ENCODE measurements at places on chromosomes 2 and 18.
A peak's percentile ranks its signal among the peaks of the same experiment; 100 is the strongest.

GRCh38 chr2:47725808-47726207 lies 57.1 kb upstream of the MSH6 start:
- no peak for DNase-seq

GRCh38 chr2:236449167-236449761 lies 120.4 kb upstream of the ACKR3 start:
- DNase-seq = no peak

- no peak for DNase-seq
Measured at GRCh38 chr2:10234409-10235094, 68.2 kb upstream of the HPCAL1 start.

DNA sequence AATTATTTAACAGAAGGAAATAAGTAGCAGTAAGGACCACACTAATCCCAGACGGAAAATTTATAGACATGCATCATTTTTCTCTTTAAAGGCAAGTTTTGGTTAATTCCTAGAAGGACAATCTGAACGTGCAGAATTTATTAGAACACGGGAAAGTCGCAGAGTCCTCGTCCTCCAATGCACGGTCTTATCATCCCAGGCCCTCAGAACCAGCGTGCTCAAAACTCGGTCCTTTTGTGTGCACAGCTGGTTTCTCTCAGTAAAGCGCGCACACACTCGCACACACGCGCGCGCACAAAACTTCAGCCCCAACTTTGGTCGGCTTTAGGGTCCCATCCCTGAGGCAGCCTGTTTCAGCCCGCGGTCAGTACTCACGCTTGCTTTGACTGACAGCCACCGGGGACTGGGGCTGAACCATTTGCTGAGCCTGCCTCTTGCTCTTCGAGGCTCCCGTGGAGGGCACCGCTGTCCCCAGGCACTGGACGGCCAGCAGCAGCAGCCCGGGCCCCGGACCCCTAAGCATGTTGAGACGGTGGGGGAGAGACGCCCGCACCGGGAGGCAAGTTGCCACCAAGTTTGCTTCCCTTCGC lies 493 bp downstream of the FN1 start:
- DNase-seq = no peak

- DNase-seq = no peak
Measured at GRCh38 chr18:55116863-55117262, 157.6 kb upstream of the CCDC68 start.

- peak; percentile 14 for DNase-seq
Measured at GRCh38 chr2:223465793-223466192, 136.4 kb downstream of the SCG2 start.

DNA sequence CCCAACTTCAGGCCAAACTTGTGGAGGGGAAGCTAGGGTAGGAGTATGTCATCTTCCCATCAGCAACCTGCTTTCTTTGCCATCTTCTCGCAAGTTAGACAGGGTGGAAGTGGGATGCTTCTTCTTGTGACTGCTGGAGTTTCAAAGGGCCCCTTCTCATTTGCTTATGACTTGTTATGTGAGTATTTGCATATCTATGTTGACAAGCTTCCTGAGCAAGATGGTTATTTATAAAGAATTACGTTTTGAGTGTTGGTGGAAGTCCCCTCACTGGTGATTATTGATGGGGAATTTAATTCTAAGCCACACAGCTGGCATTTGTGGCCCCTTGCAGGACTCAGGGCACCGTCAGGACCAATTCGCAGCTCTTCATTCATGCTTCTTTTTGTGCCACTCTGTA lies 791.0 kb downstream of the LRRTM4 start:
- DNase-seq = no peak

DNA sequence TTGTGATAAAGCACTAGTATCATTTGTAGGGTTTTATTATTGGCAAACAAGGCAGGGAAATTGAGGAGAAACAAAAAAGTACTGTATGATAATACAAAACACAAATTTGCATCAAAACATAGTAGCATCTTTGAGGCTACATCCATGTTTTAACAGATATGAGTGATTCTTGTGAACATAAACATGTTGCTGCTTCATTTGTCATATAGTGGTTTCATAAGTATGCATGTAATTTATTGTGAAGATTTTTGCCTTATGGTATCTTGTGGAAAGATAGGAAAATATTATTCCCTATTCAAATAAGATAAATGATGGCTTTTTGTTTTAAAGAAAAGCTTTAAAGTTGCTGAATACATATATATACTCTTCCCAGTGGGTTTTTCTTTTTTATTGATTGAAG lies 60.3 kb downstream of the VRK2 start:
- DNase-seq = no peak

GRCh38 chr2:240505910-240506309 lies 51.9 kb downstream of the ANKMY1 start:
- DNase-seq = no peak

GRCh38 chr18:13219593-13220159 lies 1.1 kb downstream of the LDLRAD4 start:
- no peak for DNase-seq

DNA sequence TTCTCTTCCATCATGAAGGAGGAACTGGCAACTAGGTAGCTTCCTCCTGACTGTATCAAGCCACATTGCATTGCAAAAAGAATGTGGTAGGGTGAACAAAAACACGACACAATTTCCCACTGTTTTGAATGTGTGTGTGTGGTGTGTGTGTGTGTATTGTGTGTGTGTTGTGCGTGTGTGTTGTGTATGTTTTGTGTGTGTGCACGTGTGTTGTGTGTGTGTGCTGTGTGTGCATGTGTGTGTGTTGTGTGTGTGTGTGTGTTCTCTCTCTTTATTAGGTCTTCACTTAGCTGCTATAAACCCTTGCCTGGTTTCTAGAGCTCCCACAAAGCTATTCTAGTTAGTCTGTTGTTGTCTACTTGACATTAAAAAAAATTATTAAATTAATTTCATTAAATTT lies 550.0 kb upstream of the GYPC start:
- DNase-seq = no peak

GRCh38 chr2:126704434-126705160 lies 48.6 kb downstream of the GYPC start:
- no peak for DNase-seq

- DNase-seq = no peak
Measured at GRCh38 chr2:172836347-172836821, 100.7 kb downstream of the RAPGEF4 start.

DNA sequence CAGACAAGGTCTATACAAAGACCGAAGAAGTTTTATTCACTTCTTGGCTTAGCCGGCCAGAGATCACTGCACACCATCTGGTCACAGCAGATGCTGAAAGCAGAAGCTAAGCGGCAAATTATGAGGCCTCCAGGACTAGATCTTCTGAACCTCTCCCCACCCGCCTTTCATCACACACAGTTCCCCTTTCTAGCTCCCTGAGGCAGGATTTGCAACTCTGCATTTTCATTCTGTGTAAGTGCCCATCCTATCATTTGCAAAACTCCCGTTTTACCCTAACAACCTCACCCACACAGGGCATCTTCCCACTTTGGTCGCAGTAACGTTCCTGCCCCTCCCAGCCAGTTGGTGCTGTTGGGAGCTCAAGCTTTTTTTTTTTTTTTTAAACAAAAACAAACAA lies 3.1 kb upstream of the MOB1A start:
- no peak for DNase-seq

- no peak for DNase-seq
Measured at GRCh38 chr2:182548031-182548950, 121.5 kb upstream of the PDE1A start.

GRCh38 chr2:211900518-211900917 lies 638.1 kb downstream of the ERBB4 start:
- DNase-seq = no peak

- no peak for DNase-seq
Measured at GRCh38 chr2:231037731-231038482, 584 bp downstream of the C2orf72 start.

DNA sequence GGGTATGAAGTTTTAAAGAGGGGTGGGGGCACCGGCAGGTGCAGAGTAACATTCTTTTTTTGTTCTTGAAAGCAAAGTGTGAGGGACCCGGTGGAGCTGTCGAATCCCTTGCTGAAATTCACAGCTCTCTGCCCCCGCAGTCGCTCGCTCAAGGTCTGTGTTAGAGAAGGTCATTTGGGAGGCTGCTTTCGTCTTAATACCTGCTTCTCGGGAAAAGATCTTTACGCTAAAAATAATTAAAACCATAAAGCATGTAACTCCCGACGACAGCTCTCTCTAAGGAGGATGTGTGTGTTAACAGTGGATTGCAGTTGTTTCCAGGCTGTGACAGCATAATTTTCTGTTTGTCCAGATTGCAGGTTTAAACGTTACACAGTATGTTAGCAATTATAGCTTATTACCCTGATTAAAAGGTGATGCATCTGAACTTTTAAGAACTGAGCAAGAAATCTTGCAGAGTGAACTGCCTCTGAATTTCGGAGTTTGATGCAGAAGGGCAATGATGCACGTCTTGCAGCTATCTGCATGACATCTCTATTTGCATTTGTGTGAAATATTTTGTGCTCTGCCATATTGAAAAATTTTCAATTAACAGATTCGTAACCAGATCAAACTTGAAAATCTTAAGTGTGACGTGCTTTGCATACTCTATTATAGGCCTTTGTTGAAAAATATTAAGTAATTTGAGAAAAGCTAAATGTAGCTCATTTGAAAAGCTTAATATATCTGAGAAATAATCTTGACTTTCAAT lies 954 bp downstream of the RAPGEF4 start:
- DNase-seq = no peak

DNA sequence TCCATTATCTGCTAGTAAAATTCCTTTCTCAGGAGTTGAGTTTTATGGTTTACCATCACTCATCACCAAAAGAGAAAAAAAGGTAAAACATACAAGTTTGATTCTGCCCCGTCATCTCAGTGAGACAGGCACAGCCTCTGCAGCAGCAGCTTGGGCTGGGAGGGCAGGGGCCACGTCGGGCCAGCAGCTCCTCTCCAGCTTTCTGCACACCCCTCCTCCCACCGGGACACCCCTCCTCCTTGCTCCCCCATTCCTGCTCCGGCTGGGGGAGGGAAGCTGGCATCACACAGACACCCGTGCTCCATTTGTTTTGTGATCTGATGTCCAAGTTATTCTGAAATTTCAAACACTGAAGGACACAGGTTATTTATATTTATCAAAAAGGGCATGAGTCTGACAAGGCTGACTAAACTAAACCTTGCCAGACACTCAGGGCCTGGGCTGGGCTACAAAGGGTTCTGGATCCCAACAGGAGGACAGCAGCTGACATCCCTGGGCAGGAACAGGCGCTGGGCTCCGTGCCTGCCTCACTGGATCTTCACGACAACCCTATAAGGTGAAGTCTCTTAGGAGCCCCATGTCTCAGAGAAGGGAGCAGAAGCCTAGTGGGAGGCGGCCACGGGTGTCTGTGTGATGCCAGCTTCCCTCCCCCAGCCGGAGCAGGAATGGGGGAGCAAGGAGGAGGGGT lies 71.4 kb downstream of the HDAC4 start:
- no peak for DNase-seq

- no peak for DNase-seq
Measured at GRCh38 chr2:129929321-129930290, 49.9 kb upstream of the RAB6C start.

DNA sequence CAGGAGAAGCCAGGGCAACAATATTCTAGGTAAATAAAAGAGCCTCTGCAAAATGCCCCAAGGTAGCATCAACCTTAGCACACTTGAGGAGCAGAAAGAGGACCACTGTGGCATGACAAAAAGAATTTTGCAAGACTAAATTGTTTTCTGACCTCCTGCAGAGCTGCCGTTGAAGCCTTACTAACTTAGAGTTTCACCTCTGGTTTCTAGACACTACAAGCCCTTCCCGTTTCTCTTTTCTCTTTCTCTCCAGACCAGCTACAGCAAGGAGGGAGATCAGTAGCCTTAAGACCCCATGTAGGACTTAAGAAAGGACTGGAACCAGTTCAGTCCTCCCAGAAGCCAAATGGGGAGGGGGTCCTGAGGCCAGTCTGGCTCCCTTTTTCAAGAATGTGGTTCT lies 73.3 kb upstream of the SP3 start:
- DNase-seq = no peak

DNA sequence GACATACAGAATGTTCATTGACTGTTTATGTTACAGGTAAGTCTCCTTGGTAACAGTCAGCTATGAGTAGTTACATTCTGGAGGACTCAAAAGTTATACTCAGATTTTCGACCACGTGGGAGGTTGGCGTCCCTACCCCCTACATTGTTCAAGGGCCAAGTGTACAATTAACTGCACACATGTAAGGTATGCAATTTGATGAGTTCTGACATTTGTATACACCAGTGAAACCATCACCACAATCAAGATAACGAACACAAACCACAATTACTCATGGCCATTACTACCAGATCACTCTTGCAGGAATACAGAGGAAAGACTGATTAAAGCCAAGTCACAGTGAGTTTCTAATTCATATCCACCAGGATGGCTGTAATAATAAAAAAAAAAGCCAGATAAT lies 39.6 kb upstream of the LDLRAD4 start:
- DNase-seq = no peak

DNA sequence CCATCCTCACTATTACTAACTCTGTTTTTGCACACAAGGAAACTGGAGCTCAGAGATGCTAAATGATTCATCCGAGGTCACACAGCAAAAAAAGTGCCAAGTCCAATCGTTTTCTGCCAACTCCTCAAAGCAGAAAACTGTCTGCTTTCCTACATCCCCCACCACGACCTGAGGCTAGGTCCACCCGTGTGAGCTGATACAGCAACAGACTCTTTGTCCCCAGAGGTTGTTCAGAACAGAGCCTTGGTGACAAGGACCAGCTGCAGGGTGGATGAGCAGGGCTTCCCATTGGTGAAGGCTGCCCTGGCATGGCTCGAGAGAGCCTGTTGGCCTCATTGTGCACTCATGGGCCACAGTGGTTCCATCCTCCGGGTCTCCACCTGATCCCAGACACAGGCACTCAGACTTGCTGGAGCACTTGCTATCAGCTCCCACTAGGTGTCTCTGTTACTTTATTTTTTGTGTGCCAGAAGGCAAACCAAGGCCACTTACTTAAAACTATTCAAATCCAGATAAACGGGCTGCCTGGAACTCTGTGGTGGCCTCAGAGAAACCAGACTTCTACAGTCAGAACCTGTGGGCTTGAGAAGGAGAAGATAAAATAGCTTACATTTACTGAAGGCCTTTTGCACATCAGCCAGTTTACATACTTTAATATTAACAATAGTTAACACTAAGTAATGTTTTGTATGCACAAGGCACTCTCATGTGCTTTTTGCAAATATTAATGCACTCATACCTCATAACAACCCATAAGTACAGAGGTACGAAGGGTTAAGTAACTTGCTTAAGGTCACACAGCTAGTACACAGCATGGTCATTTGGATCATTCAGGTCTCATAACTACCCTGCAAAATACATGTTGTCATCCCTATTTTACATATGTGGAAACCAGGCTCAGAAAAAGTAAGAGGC lies 62.9 kb upstream of the CTIF start:
- DNase-seq = no peak

DNA sequence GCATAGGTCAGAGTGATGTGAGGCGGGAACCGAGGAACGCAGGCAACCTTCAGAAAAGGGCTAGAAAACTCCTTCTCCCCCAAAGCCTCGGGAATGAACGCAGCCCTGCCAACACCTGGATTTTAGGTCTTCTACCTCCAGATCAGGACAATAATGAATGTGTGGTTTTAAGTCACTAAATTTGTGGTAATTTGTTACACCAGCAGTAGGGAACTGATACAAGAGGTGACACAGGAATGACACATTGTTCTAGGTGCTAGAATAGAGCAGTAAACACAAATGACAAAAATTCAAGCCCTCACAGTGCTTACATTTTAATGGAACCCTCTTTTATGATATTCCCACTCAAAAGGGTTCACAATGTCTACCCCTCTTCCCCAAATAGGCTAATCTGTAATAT lies 39.2 kb upstream of the EML4 start:
- DNase-seq = no peak

- no peak for DNase-seq
Measured at GRCh38 chr18:8288472-8289195, 320.6 kb upstream of the RAB12 start.

GRCh38 chr2:129006135-129006886 lies 687.6 kb upstream of the HS6ST1 start:
- DNase-seq = no peak

- no peak for DNase-seq
Measured at GRCh38 chr2:169598982-169599381, 14.8 kb downstream of the PPIG start.
